ENCODE measurements at places on chromosomes 2 and 18. TPM values are rescaled to one million over a fixed set of nuclear protein-coding genes. Genes with fewer than 3 reads are reported as not detected.

The IL1F10 gene
- not detected for total RNA-seq

GRCh38 chr2:19435815-19436214 is 77.4 kb upstream of the OSR1 start:
- DNase-seq = no peak

The APLF gene
- total RNA-seq = 2.4 TPM

DNA sequence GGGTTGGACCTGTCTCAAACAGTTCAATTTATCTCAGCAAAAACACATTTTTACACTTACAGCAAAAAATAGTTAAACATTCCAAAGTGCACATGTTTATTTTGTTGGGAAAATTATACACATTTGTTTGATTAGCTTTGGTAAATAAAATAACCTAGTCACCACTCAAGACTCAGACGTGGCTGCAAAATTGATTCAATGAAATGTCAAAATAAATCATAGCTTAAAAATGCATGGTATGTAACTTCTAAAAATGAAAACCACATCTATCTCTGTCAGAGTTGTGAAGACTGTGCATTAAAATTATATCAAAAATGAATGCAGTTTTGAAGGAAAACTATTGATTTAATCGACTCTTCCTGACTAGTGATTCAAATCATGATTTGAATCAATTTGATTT is 56.7 kb downstream of the GALNT14 start:
- DNase-seq = no peak

The CXCR1 gene
- total RNA-seq = not detected

The CAPG gene
- 18.1 TPM for total RNA-seq

The UPP2 gene
- not detected for total RNA-seq

GRCh38 chr2:235244255-235245220 is 249.3 kb upstream of the AGAP1 start:
- no peak for DNase-seq

GRCh38 chr2:231646476-231646875 is 53.8 kb downstream of the TEX44 start:
- no peak for DNase-seq

DNA sequence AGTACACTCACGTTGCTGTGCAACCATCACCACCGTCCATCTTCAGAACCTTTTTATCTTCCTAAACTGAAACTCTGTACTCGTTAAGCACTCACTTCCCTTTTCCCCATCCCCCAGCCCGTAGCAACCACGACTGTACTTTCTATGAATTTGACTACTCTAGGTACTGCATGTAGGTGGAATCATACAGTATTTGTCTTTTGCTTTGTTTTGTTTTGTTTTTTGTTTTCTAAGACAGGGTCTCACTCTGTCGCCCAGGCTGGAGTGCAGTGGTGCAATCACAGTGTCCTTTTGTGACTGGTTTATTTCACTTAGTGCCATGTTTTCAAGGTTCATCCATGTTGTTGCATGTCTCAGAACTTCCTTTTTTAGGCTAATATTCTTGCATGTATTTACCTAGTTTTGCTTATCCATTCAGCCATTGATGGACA is 7.0 kb upstream of the TYMS start:
- DNase-seq = peak; percentile 17

The IL1RL2 gene
- total RNA-seq = not detected

The RUFY4 gene
- total RNA-seq = 1.6 TPM

- no peak for DNase-seq
Measured at GRCh38 chr18:71665131-71665530, 879.0 kb downstream of the CBLN2 start.
